ENCODE measurements at places on chromosomes 1 and 21.

GRCh38 chr1:101420406-101420805 lies 183.6 kb downstream of the S1PR1 start:
- DNase-seq, result no peak

GRCh38 chr1:174469687-174470086 lies 21.9 kb downstream of the GPR52 start:
- DNase-seq, result no peak

DNA sequence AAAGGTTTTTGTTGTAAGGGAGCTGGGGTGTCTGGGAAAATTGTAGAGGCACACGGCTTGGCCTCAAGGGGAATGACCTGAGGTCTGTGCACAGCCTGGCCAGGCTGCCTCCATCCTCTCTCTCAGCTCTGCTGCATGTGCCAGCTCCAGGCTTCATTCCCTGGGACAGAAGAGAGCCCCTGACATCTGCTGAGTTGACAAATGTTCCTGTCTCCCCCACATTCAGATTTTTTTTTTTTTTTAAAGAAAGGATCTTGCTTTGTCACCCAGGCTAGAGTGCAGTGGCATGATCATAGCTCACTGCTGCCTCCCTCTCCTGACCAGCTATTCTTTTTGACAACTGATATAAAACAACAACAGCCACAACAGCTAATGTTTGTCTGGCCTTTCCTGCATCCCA lies 84.4 kb downstream of the PCNX2 start:
- no peak for DNase-seq

GRCh38 chr1:226702957-226703831 lies 35.9 kb downstream of the ITPKB start:
- peak; percentile 39 for DNase-seq

GRCh38 chr1:37017720-37018119 lies 16.6 kb downstream of the GRIK3 start:
- no peak for DNase-seq

DNA sequence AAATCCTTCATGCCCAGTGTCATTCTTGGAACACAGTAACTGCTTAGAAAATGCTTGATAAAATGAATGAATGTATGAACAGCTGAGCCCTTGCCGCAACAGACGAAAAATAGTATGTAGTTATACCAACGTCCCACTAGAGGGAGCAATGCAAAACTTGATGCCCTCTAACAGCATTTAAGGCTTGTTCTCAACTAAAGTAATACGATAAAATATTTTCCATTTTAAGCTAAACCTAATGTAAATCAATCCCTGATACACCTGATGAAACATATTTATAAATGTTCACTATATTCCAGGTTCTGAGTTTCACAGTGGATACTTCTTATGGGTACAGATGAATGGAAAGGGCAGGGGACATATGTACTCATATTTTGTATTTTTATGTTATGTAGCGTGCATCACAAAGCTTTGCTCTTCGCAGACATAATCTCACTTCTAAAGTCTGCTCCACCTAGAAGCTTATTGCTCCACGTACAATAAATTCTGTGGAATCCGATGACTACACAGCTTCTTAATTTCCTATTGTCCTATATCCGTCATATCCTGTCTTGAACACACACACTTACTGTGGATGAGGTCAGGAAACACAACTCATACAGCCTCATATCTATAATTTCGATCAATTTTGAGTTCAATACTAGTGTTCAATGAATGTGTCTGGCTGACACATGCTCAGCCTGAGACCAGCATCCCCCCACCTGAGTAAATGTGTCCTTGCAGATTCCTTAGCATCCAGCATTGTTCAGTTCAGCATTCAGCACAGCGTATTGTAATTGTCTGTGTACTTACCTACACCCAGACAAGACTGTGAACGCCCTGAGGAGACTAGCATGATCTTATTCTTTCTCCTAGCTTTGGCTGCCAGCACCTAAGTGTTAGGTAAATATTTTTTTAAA lies 4.4 kb upstream of the UTP25 start:
- DNase-seq, result no peak

DNA sequence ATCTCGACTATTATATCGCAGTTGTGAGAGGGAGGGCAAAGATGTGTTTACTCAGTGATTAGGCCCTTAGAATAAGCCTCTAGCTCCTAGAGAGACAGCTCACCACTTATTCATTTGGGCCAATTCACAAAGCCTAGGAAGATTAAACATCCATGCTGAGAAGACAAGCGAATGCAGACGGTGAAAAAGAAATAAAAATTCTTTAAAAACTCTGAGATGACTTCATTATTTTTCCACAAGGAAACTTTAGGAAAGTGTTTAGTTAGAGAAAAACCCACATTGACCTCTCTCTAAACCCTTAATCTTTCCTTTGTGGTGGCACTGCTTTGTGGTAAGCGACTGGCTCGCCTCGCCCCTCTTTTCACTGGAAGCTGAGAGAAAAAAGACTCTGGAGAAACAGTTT lies 146.8 kb upstream of the DMRTA2 start:
- DNase-seq, result no peak

DNA sequence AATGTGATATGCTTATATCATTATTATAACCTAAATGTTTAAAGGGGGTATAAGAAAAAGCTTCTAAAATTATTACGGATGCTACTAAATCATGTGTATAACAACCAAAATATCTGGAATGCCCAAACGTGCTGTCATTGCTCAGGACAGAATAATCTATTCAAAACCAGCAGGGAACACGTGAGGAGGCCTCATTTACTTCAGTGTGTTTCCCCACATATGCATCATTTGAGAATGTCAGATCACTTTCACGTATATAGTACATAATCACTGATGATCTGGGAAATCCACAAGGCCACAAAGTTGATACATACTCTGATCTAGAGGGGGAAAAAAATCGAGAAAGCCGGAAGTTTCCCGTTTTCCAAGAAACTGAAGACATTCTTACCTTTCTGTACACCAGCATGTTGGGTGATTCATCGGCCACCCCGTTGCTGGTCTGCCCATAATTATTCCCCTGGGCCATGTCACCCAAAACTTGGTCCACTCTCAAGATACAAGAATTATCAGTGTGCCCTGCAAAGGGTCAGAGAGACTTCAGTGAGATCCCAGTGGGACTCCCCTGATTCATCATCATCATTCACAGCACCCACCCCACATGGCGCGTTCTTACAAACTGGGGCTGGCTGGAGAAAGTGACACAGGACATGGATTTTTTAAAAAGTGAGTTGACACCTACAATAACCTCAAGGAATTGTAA lies 1.5 kb downstream of the RGS7 start:
- DNase-seq, result no peak

GRCh38 chr1:209775678-209776077 lies 8.7 kb downstream of the C1orf74 start:
- DNase-seq, result no peak

DNA sequence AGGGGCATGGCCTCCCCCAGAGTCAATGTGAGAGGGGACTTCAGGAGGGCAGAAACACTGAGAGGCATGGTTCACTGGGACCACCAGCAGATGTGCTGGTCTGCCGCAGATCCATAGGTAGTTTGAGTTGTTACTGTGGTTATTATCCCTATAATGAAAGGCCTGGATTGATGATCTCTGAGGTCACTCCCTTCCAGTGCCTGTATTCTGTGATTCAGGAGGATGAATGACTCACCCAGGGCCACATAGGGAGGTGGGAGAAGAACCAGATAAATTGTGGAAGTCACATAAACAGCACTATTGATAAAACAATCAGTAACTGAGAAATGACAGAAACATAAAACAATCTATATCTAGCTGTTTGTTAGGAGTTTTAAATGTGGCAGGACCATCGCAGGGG lies 22.7 kb upstream of the ACTL8 start:
- no peak for DNase-seq

GRCh38 chr1:20753589-20753988 lies 21.1 kb upstream of the SH2D5 start:
- DNase-seq, result no peak

GRCh38 chr1:240854367-240854766 lies 242.4 kb upstream of the GREM2 start:
- DNase-seq, result no peak

- DNase-seq, result no peak
Measured at GRCh38 chr1:212242288-212242984, 42.8 kb upstream of the PPP2R5A start.

DNA sequence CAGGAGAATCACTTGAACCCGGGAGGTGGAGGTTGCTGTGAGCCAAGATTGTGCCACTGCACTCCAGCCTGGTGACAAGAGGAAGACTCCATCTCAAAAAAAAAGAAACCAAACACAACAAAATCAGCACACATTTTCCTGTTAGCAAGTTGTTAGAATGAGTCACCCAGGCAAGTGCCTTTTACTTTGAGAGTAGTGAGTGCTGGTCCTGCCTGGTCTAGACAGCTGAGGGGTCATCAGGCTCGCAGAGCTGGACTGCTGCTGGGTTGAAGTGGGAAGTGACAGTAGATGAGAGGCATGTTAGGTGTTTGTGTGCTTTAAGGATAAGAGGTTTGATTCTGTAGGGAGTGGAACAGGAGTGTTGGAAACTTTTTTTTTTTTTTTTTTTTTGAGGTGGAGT lies 31.9 kb downstream of the GNPAT start:
- no peak for DNase-seq

- DNase-seq, result no peak
Measured at GRCh38 chr1:18957136-18957521, 653 bp upstream of the IFFO2 start.

- no peak for DNase-seq
Measured at GRCh38 chr1:168391851-168392681, 111.4 kb downstream of the TBX19 start.

GRCh38 chr1:79188337-79188736 lies 181.8 kb upstream of the ADGRL4 start:
- DNase-seq, result no peak

DNA sequence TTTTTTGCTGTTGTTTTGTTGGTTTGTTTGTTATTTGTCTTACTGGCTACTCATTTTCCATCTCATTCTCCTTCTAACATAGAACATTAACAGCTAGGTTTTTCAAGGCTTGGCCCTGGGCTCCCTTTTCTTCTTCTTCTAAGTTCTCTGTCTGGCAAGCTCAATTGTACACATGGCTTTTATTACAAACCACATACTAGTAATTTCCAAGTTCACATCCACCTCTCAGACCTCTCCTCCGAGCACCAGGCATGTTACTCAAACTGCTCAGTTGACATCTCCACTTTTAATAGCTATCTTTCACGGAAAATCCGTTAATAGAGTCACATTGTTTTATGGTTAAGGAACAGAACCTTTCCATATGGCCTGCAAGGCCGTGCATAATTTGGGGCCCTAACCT lies 736.9 kb upstream of the ADAMTS5 start:
- no peak for DNase-seq

DNA sequence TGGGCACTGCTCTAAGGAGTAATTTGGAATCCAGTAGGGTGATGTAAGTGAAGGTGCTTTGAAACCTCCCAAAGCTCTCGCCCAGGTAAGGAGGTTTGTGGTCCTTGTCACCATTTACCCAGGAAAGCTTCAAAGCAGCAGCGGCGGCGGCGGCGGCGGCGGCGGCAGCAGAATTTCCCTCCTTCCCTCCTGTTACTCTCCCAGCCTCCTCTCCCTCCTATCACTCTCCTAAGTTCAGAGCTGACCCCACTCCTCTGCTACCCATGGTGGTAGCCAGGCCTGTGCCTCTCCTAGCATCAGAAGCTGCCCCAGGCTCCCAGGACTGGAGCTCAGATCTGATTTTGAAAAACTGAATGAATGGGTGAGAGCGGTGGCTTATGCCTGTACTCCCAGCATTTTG lies 60.7 kb downstream of the ACBD3 start:
- no peak for DNase-seq

DNA sequence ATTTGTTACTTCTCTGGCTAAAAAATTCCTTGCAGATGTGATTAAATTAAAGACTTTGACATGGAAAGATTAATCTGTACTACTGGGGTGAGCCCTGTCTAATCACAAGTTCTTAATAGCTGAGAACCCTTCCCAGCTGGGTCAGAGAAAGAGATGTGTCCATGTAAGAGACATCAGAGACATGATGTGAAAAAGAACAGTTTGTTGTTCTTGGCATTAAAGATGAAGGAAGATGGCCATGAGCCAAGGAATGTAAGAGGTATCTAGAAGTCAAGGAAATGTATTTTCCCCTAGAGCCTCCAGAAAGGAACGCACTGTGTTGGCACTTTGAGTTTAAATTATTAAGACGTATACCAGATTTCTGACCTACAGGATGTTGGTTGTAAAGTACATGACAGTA lies 1271.5 kb upstream of the PRMT6 start:
- no peak for DNase-seq

DNA sequence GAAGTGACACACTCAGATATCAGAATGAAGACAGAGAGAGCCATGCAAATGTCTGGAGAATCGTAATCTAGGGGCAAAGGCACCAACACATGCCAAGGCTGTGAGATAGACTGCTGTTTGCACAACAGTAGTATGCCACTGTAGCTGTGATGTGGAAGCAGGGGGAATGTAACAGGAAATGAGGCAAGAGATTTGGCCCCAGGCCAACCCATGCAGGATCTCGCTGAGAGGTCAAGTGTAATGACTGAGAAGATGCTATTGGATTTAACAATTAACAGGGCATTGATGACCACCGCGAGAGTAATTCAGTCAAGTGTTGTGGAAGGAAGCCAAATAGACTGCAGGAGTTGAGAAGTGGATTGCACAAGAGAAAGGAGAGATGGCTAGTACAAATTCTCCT lies 107.3 kb upstream of the ST6GALNAC5 start:
- DNase-seq, result no peak

GRCh38 chr1:67535474-67535873 lies 105.3 kb upstream of the SERBP1 start:
- peak; percentile 17 for DNase-seq

DNA sequence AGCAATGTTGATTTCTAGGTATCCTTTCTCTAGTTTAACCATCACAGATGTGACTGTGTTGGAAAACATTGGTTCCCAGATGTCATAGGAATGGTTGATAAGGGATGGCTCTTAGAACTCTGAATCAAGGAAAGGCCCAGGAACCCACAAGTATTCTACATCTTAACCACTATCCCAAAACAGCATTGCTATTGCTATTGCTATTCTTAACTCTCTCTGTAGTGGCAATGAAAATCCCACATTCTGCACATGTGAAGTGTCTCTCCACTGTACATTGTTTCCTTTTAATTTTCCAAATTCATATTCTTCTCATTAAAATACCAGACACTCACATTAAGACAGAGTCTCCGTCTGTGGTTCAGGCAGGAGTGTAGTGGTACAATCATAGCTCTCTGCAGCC lies 420.4 kb upstream of the RUNX1 start:
- no peak for DNase-seq

- DNase-seq, result no peak
Measured at GRCh38 chr1:19534281-19534680, 48.9 kb upstream of the CAPZB start.
